ENCODE measurements at places on chromosomes 7 and 10.

DNA sequence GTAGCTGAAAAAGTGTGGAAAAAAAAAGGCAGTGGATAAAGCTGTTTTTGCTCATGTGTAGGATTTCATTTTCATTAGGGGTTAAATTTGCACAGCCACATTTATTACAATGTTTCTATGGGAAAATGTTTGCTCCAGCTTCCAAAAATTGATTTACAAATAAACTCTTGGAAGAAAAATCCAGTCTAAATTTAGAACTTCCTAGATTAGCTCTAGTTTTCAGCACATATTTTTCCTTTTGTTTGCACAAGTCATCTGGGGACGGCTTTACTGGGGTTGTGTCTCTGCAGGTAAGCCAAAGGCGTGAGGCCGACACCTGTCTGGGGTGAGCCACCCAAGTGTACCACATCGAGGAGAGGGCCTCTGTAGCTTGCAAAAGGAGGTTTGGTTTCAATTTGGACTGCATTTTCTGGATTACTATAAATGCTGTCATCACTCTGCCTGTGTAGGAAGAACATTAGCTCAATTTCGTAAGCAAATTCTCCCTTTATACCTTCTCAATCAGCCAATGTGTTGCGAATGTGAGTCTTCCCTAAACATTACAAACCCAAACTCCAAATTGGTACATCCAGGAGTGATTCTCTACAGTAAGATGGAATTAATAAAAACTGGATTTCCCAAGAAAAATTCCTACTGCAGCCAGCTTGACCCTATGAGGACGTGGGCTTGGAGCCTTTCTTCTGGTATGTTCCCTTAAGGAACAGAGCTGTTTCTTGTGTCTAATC lies 89.5 kb upstream of the ZNF438 start:
- no peak for DNase-seq

DNA sequence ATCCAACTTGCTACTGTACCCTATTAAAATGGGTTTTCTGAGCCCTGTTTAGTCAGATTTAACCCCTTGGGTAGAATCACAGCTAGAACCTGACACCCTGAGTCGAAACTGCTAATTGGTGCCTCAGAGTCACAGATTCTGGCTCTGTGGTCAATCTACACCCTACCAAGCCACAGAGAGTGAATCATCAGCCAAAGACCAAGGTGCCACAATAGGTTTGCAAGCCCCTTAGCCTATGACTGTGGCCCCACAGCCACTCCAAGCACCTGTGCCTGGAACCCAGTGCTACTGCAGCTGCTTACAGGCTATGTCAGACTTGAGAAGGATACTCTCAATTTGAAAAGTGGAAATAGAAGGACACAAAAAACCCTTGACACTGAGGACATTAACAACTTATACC lies 202.8 kb upstream of the KCND2 start:
- no peak for DNase-seq

GRCh38 chr7:134996097-134996550 lies 9.8 kb downstream of the AGBL3 start:
- no peak for DNase-seq

GRCh38 chr7:128303643-128304042 lies 40.1 kb downstream of the RBM28 start:
- DNase-seq = no peak

GRCh38 chr7:23811540-23811939 lies 101.5 kb downstream of the STK31 start:
- DNase-seq = no peak

GRCh38 chr7:43463401-43463980 lies 119.4 kb upstream of the STK17A start:
- no peak for DNase-seq

DNA sequence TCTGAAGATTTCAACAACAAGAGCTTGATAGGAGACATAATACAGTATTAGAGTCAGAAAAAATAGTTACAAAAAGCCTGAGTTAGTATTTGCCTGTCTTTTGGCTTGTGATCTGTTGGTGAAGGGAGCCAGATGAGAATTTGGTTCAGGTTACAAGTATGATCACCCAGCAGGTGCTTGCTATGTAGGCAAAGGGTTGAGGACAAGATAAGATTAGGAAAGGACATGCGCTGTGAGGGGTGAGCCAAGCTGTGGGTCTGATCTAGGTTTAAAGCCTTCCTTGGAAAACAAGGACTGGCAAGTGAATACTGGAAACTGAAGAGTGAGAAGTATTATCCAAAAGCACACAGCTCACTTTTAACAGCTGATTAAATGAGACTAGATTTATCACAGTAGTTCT lies 28.7 kb upstream of the CD36 start:
- DNase-seq = no peak

- DNase-seq = no peak
These were observed 931.4 kb downstream of the IPMK start for GRCh38 chr10:57336341-57336740.

DNA sequence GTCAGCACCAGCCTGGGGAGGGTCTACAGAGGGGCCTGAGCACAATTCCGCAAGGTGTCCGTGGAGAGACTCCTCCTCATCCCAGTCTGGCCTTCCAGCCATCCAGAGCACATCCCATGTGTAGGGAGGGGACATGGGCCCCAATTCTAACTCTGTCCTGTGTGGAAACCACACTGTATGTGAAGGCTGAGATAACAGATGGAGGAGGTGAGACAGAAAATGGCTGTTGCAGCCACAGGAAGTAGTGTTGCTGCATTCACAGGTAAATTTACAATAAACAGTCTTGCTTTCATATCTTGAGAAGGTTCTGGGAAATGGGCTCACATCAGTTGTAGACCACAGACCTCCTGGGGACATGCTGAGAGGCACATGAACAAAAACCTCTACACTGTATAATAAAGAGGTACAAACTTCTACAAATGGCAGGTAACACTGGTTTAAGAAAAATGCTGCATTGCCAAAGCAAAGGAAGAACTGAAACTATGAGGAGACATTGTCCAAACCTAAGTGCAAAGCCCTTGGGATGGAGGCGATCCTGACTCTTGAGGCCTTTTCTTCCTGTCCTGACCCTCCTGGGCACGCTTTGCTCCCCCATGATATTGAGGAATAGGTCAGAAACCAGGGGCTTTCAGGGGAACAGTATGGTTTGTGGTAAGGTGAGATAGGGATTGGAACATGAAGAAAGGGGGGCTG lies 21.6 kb upstream of the GIMAP2 start:
- no peak for DNase-seq

DNA sequence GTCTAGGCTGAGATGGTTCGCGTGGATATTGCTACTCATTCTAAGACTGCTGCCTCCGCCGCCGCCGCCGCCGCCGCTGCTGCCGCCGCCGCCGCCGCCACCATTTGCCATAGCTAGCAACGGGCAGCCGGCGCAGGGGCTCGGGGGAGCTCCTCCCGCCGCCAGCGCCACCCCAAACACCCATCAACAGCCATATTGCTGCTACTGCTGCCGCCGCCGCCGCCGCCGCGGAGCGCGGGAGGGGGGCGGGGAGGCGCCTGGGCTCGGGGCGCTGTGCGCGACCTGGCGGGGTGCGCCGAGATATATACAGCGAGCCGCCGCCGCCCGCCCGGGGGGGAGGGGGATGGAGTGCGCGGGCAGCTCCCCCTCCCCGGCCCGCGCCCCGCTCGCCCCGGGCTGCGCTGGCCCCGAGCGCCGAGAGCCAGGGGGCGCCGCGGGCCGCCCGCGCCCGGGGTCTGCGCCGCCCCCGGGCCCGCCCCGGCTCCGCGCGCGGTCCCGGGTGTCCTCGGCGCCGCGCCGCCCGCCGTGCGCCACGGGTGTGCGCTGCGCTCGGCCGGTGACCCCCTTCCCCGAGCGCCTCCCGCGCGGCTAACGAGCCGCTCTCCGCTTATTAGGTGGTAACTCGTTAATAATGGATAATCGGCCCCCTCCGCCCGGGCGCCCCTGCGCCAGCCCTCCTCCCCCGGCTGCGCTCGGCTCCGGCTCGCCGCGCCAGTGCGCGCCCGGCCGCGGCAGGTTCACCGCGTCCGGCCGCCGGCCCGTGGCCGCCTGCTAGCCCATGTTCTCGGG lies at the start of gene KCNMA1:
TSS of gene KCNMA1 (minus strand) at position 277 of the 789 bp plus-strand sequence.
- no peak for DNase-seq

- DNase-seq = no peak
These were observed 338.9 kb upstream of the MBL2 start for GRCh38 chr10:53111529-53111928.

DNA sequence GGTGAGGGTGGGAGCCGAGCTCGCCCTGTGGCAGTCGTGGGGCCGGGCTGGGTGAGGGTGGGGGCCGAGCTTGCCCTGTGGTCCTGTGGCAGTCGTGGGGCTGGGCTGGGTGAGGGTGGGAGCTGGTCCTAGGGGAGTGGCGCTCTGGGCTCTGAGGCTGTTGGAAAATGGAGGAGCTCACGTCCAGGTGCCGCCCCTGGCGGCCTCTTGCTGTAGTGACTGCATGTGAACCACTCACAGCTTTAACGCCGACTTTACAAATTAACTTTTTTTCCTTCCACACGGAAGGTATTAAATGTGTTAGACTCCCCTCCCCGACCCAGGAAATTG lies 312.6 kb downstream of the WDR37 start:
- DNase-seq = peak; percentile 47

GRCh38 chr10:59771162-59771807 lies 18.0 kb upstream of the MRLN start:
- no peak for DNase-seq

DNA sequence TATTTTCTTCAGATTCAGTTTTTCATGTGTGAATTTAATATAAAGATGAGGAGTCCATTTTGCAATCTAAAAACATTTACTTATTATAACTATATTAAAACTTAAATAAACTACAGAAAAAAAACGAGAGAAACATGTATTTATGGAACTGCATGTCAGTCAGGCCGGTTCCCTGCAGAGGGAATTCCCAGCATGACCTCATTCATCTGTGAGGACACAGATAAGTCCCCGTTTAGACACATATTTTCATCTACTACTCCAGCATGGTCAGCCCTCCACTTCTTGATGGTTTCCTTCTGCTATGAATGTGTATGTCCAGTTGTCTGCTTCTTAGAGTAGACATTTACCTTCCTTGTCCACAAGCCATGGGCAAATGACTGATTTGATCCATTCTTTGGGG lies 339.1 kb downstream of the SEMA3D start:
- DNase-seq = no peak

DNA sequence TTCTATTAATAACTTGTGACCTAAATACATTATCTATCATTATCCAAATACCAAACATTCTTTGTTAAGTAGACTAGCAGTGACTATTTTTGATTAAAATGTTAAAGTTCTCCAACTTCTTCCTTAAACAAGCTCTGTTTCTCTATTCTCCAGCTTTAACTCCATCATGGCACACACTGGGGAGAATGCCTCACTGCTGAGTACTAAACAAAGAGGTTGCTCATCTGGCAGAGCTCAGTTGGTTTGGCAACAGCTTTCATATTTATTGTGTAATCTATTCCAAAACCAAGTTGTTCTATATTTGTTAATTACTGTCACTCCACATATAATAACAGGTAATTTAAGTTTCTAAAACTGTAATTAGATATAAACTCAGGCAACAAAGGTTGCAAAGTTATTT lies 89.6 kb downstream of the USP6NL start:
- DNase-seq = no peak

GRCh38 chr10:3233486-3233990 lies 61.0 kb upstream of the PITRM1 start:
- no peak for DNase-seq

DNA sequence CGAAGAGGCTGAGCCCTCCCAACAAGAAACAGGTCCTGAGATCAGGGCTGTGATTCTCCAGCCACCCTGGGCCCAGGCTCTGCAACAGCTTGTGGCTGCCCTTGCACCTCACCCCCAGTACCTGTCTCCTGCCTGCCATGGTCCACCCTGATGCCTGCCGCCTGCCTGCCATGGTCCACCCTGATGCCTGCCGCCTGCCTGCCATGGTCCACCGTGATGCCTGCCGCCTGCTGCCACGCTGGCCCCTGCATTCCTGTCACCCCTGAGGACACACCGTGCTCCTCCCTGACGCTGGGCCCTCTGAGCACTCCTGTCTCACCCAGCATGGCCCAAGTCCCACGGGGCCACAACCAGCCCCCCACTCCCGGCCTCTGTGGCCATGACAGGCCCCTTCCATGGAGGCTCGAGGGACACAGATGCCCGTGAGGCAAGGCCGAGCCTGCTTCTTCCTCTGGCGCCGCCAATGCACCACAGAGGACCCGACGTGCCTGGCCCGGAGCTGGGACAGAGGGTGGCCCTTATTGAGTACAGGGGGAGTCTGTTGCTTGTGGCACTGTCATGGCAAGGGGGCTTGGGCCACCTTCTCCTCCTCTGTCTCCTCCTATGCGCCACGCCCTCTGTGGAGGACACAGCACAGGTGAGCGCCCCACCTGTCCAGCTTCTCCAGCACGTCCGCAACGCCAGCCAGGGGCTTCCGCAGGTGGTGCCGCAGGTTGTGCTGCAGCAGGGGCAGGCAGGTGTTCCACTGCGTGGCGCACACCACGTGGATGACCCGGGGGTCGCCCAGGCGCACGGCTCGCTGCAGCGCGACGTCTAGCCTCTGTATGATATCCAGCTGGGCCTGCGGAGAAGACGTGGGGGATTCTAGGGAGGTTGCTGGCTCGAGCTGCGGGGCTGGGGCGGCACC lies 18.1 kb downstream of the CFAP46 start:
- DNase-seq = no peak

DNA sequence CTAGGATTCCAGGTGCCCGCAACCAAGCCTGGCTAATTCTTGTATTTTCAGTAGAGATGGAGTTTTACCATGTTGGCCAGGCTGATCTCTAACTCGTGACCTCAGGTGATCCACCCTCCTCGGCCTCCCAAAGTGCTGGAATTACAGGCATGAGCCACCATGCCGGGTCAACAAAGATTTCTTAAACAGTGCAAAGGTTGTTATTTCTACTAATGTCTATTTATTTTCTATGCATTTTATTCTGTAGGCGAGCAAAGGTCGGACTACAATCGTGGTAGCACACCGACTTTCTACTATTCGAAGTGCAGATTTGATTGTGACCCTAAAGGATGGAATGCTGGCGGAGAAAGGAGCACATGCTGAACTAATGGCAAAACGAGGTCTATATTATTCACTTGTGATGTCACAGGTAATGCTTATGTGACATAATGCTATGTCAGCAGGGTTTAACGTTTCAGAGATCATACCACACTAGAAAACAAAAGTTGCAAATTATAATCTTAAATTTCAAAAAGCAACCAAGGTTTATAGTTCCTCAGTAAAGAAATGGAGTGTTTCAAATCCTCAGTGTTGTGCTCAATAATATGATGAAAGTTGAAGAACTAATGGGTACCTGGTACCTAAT lies 65.9 kb downstream of the ABCB5 start:
- no peak for DNase-seq

- no peak for DNase-seq
These were observed 52.2 kb downstream of the EMX2 start for GRCh38 chr10:117594722-117595121.

- no peak for DNase-seq
These were observed 41.9 kb downstream of the SPAM1 start for GRCh38 chr7:123966936-123967335.

GRCh38 chr7:99559175-99559915 lies 903 bp downstream of the ZNF655 start:
- no peak for DNase-seq

- DNase-seq = no peak
These were observed 274.6 kb downstream of the KCND2 start for GRCh38 chr7:120547605-120548004.

DNA sequence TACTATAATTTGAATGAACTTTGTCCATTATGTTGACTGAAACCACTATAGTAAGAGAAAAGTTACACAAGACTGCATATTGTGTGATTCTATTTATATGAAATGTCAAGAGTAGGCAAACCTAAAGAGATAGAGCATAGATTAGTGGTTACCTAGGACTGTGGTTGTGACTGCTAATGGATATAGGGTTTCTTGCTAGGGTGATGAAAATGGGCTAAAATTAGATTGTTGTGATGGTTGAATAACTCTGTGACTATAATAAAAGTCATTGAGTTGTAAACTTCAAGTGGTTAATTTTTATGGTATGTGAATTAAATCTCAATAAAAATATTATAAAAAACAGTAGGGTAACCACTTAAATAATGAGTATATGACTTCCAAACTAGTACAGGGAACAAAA lies 142.9 kb upstream of the AHR start:
- no peak for DNase-seq
